Stimulated activated naive CD8-positive, alpha-beta T cell treated with anti-CD3 and anti-CD28 coated beads, Interleukin-15, Interleukin-2, amounts not matched to agents 100 U/mL and 50 U/mL, for 24 hours (primary cell): ENCODE measurements at places on chromosomes 5 and 9.
A peak's percentile ranks its signal among the peaks of the same experiment; 100 is the strongest.

DNA sequence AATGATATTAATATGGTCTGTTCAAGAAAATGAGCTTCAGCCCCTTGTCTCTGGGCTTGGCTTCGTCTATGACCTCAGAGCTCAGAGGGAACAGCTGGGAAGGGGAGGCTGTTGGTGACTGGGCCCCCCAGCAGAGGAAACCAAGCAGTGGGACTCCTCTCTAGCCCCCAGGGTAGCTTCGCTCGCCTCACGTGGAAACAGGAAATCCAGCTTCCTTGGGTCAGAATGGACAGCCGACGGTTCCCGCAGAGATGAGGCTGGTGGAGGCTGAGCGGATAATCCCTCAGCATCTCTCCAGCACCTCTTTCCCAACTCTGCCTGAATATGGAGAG, 37.2 kb upstream of the ICE1 start:
- no peak for DNase-seq

DNA sequence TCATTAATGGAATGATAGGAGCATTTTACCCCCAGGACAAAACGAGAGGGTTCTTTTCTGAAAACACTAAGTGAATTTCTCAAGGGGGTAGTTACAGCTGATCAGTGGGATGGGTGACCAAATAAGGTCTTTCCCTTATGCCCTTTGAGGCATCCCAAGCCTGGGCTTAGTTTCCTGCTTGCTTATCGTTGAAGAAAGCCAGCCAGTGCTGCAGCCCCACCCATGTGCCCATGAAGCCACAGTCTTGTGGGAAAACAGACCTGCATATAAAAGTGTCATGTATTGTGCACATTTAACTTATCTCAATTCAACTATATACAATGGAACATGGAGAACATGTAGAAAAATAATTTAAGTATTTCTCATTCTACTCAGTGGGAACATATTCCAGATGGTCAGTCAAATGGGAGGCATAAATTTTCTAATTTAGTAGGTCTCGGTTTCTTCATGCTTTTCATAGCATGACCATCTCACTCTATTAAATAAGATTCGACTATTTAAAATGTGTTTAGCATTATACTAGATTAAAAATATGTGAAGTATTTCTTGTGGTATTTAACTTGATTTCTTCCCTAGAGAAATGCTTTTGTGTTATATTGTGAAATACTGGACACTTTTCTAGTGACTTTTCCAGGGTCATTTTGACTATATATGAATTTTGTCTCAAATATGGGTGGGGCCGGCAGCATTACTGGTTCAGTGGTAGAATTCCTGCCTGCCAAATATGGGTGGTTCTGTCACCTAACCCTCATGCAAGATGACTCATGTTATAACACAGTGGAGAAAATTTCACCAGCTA, 189.7 kb upstream of the SGCD start:
- no peak for DNase-seq

- DNase-seq = no peak
Observed at GRCh38 chr5:30997681-30998080, 195.8 kb upstream of the CDH6 start.

- no peak for DNase-seq
Observed at GRCh38 chr5:40405230-40405629, 274.5 kb upstream of the PTGER4 start.

- peak; percentile 44 for DNase-seq
Observed at GRCh38 chr9:33676746-33677505, 118.4 kb upstream of the PRSS3 start.

DNA sequence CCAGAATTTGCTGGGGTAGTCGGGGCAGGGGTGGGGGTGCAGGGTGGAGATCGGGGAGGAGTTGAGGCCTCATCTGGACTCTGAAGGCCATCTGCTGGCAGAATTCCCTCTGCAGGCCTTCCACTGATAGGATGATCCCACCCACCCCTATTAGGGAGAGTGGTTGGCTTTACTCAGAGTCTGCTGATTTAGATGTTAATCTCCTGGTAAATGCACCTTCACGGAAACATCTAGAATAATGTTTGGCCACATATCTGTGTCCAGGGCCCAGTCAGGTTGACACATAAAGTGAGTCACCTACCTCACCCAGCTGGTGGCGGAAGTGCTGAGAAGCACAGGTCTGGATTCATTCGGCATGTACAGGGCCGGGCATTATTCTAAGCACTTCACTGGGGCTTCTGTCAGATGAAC, 50.0 kb downstream of the DAPK1 start:
- DNase-seq = no peak

DNA sequence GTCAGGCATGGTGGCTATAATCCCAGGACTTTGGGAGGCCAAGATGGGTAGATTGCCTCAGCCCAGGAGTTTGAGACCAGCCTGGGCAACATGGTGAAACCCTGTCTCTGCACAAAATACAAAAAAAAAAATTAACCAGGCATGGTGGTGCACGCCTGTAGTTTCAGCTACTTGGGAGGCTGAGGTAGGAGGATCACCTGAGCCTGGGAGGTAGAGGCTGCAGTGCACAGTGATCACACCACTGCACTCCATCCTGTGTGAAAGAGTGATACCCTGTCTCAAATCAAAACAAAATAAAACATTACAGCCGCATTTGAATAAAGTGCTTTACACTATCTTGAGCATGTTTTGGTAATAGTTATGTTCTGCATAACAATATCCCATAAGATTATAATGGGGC, 74.0 kb downstream of the IQGAP2 start:
- no peak for DNase-seq

GRCh38 chr5:56309262-56309826, 76.2 kb upstream of the ANKRD55 start:
- DNase-seq = no peak

- DNase-seq = peak; percentile 74
Observed at GRCh38 chr5:74326571-74327338, 313.8 kb downstream of the ENC1 start.

DNA sequence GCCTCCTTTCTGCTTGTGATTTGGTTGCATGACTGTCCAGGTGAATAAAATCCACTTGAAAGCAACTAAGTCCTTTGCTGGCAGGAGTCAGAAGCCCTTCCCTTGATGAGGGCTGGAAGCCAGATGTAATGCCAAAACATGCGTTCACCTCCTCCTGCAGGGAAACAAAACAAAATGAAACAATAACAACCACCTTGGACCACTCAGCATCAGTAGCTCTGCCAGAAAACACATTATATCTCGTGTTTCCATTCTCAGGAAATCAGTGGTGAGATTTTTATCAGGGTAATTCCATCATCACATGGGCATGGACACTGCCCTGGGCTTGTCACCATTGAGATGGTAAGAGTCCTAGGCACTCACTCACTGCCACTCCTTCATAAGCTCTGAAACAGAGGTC, 350.3 kb upstream of the ACTBL2 start:
- no peak for DNase-seq

DNA sequence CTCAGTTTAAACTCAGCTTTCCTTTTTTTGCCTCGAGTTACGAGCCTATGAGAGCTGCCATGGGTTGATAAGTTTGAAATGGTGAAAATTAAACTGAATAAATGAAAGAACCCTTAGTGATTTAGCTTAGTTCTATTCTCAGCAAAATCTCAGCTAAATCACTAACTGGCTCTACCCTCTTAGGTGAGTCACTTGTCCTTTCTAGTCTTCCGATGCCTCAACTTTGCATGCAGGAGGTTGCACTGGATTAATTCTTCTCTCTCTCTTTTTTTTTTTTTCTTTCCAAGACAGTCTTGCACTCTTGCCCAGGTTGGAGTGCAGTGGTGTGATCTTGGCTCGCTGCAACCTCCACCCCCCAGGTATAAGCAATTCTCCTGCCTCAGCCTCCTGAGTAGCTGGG, 83.9 kb downstream of the PAPPA start:
- no peak for DNase-seq

DNA sequence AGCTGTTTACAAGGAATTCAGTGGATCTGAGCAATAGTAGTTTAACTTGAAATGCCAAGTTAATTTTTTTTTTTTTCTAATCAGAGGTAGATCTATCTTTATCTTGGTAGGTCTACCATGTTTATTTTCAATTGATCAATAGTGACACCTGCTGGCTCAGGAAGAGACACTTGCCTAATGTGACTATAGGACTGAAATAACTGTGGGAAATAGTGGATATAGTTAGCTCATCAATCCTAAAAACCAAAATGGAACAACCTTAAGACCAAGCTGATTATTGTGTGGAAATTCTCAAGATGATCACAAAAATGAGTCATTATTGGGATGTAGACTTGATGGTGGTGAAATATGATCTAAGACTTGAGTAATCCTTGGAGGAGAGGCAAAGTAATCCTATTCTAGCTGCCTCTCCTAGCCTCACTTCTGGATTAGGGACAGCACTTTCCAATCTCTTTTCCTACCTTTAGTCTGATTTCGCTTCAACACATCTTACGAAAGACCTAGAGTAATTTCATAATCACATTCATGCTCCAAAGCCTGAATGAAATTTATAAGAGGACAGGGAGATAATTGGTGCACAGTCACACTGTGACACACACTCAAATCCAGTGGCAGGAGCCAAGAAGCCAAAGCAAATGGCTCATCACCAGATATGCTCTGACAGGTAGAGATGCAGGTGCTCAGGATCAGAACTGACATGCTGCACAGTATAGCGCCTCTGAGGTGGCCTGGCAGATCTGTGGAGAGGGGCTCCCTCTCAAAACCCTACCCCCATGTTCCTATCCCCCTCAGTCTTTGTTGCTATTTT, 156.3 kb downstream of the HMHB1 start:
- DNase-seq = no peak

- peak; percentile 81 for DNase-seq
Observed at GRCh38 chr9:136488247-136489214, 5.7 kb upstream of the SEC16A start.

DNA sequence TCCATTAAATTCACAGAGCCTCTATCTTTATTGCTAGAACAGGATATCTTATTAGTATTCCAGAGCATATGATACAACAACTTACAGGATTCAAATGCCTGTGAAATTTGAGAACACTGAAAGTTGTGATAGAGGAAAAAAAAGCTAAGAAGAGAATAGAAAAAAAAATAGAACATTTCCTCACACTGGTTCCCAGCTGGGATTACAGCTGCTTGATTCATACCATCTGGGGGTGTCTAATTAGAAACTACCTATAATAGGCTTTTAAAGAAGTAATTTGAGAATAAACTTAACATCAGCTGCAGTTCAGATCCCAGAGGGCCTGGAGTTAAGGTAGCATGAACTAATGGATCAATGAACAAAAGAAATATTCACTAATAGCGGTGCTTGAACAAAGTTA, 922.0 kb downstream of the CDH12 start:
- no peak for DNase-seq

DNA sequence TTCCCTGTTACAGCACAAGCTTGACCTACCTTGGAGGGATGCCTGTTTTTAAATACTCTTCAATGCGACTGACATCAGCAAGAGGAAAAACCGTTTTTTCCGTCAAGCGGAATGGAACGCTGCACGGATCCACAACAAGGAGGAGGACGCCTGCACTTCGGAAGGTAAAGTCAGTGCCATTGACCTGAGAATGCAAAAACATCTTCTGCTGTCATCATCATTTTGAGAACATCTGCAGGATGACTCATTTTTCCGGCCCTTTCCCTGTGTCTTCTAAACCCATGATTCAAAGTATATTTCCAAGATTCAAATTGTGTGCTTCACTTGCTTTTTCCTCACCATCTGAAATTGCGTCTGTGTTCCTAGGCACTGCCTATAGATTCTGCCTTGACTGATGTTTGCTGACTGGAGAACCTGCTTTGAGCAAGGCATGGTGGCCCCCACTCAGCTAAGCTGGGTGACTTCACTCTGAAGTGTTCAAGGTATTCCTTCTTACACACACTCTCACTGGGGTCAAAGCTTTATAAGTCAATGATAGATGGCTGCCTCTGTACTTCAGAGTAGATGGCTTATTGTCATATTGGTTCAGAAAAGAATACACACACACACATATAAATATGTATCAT, 78.1 kb downstream of the CEMIP2 start:
- no peak for DNase-seq

DNA sequence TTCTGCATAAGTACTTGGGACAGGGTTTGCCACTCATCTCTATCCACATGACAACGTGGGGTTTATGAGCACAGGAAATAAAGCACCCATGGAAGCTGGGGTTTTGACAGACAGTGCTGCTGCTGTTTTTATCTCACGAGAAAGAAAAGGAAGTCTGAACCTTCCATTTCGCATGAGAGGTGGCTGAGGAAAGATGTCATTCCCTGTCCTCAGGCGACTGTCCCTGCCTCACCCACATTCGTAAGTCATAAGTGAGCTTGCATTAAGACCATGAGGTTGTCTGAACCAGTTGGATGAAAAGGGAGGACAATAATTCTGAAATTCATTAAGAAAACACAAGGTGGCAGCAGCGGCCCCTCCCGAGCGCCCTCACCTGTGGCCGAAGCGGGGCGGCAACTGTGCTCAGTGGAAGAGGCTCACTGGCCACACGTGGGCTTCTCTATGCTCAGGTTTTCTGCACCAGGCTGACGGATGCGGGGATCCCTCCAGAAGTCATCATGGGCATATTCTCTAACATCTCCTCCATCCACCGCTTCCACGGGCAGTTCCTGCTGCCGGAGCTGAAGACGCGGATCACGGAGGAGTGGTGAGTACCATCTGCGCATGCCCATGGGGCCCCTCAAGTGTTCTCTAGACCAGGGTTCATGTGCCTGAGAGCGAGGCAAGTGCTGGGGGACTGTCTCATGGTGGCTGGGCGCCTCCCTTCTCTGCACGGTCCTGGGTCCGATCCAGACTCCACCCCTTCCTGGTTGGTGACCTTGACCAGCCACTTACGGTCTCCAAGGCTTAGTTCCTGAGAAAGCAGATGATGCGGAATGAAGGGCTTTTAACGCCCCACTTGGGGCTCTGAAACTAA, 54.7 kb upstream of the SUSD3 start:
- peak; percentile 72 for DNase-seq

DNA sequence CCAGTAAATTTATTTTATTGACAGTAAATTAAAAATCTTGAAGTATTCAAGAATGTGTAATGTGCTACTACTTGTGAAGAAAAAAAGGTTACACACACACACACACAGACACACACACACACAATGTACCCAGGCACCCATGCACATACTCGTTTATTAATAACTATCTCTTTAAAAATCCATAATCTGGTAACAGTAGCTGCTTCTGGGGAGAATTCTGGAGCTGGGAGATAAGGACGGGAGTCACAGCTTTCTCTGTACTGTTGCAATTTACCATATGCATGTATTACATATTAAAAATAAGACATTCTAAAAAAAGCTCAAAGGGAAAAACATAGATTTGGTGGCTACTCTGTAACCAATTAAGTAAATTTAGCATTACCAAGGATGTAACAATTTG, 7.9 kb upstream of the C1QTNF2 start:
- no peak for DNase-seq

DNA sequence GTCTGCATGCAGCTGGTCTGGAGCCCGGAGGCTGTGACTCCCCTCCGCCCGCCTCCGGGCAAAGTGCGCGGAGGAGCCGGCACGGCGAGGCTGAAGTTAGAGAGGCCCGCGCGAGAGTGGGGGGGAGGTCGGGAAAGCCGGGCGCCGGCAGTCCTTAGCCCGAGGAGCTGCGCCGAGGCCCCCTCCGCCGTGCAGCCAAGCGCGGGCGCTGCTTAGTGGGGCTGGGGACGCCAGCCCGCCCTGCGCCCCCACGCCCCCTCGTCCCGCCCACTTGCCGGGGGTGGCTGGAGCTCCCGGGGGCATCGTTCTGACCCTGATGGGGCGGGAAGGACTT, 403 bp downstream of the NINJ1 start:
- DNase-seq = peak; percentile 76

GRCh38 chr5:40605295-40605958, 74.3 kb upstream of the PTGER4 start:
- no peak for DNase-seq

GRCh38 chr5:109697339-109697738, 7.6 kb downstream of the MAN2A1 start:
- DNase-seq = no peak

- DNase-seq = no peak
Observed at GRCh38 chr9:87212605-87213021, 265.3 kb upstream of the GAS1 start.

- DNase-seq = no peak
Observed at GRCh38 chr5:156704139-156704538, 146.0 kb upstream of the PPP1R2B start.
